Activated naive CD4-positive, alpha-beta T cell treated with anti-CD3 and anti-CD28 coated beads, Interleukin-2, amount 50 U/mL, for 72 hours (primary cell): ENCODE measurements at places on chromosomes 4 and X.
A peak's percentile ranks its signal among the peaks of the same experiment; 100 is the strongest.

GRCh38 chr4:78558410-78558809 is 6.8 kb downstream of the ANXA3 start:
- no peak for DNase-seq

GRCh38 chr4:104942990-104943743 is 203.5 kb upstream of the TET2 start:
- DNase-seq, result no peak

- no peak for DNase-seq
These were observed 54.7 kb downstream of the AFF2 start for GRCh38 chrX:148555101-148555500.

DNA sequence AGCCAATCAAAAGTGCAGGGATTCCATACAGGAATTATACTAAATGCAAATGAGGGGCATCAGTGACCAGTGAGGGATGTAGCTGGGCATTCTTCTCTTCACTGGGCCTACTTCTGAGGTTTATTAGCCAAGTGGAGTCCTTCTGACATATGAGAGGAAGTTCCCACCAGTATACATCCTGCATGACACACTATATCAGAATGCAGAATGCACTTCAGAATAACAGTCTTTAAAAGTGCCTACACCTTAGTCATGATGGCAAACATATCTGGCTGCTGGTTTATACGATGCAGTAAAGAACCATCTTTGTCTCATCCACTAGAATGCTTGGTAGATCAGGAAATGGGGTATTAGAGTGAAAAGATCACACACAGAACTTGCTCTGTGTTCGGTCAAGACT is 180.3 kb upstream of the PPARGC1A start:
- no peak for DNase-seq

DNA sequence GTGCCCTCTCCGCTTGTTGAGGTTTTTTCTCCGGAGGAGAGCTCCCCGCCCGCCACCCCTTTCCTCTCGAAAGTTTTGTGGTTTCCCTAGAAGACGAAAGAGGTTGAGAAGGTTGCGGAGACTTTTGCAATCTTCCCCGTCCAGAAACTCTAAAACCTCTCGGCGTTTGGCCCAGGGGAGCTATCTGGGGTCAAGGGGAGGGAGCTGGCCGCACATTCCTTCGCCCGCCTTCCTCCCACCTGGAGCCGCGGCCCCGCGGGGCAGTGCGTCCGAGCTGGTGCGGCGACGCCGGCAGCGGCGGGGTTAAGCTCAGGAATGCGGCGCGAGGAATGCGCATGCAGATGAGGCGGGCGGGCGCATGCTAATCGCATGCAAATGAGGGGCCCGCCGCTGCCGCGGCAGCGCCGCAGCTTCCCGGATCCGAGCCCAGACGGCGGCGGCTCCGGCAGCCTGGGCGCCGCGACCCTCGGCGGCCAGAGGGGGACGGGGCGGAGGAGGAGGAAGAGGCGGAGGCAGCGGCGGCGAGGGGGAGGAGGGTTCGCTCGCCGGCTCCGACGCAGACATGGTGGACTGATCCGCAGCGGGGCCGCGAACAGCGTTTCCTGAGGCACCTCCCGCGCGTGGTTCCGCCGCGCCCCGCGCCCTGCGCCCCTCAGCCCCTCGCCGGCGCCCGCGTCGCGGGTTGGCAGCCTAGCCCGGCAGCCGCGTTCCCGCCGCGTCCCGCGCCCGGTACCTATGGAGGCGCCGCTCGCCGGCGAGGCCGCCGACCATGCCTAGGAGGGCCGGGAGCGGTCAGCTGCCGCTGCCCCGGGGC is at the start of gene WWC2:
WWC2 (plus strand) TSS at position 535 of the 814 bp plus-strand sequence; CDS start at position 770, 235 bp downstream.
- peak; percentile 70 for DNase-seq

- no peak for DNase-seq
These were observed 82.9 kb upstream of the BANK1 start for GRCh38 chr4:101707596-101707995.

DNA sequence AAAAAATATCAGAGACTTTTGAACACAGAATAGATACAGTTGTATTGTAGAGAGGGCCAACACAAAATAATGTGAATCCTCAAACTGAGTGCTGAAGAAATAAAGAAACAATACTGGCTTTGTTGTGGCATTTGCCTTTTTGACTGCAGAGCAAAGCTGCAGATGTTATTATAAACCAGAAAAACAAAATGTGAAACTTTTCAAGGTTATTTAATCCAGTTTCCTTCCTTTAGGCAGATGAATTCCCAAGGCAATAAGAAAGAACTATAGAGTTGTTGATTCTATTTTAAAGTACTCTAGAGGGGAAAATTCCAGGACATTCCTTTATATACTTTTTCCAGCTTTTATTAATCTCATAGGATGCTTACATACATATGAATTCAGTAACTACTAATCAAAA is 186.8 kb downstream of the NDST4 start:
- no peak for DNase-seq
